ENCODE measurements at places on chromosomes 11 and 22.

DNA sequence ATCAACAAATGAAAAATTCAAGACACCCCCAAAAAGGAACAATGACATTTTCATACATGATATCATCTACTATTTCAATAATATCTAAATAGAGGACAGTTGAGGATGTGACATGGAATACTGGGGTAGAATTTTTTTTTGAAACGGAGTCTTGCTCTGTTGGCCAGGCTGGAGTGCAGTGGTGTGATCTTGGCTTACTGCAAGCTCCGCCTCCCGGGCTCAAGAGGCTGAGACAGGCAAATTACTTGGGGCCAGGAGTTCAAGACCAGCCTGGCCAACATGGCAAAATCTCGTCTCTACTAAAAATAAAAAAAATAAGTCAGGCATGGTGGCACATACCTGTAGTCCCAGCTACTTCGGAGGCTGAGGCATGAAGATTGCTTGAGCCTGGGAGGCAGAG lies 41.4 kb downstream of the LRRC74B start:
- no peak for DNase-seq

- DNase-seq: no peak
Observed at GRCh38 chr11:79672786-79673185, 232.0 kb upstream of the TENM4 start.

GRCh38 chr11:76803811-76804600 lies 20.9 kb downstream of the TSKU start:
- DNase-seq: no peak

GRCh38 chr11:46718155-46719019 lies 626 bp upstream of the F2 start:
- DNase-seq: no peak

DNA sequence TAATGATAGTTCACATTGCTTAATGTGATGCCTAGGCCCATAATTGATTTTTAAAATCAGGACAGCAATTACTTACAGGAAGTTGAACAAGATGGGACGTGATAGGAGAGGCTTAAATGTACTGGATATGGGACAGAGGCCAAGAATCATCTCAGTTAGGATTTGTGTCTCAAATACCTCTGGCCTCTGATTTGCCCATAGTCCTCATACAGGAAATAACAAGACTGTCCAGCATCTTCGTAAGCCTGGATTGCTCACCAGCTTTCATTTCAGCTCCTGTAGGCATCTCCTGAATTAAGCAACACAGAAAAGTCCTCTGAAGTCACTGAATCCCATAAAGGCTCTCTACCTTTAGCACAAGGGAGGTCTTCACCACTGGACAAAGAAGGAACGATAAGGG lies at the start of gene MRGPRX3:
Gene MRGPRX3, plus strand, starts transcription at position 231 of the 400 bp plus-strand sequence. CDS start 4,632 bp downstream, outside the sequence.
- no peak for DNase-seq
